Inflammatory macrophage treated with lipopolysaccharide for 1 hour (primary cell): ENCODE measurements at places on chromosomes 7 and 10.

- no peak for DNase-seq
These were observed 39.7 kb downstream of the MCMBP start for GRCh38 chr10:119832951-119833350.

DNA sequence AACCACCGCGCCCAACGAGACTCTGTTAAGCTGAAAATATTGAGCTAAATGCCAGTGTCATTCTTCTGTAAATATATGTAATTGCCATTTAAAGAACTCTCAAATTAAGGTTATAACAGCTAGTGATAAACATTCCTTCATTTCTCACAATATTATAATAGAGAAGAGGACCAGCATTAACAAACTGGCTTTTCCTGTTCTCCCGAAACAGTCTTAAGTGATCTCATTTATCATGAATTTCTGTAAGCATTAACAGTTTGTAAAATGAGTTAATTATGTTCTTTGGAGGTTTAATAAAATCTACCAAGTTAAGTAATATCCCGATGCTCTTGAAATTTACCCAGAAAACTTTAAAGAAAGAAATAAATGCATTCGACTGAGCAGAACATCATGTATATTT lies 352.8 kb downstream of the KCNMA1 start:
- DNase-seq = no peak

DNA sequence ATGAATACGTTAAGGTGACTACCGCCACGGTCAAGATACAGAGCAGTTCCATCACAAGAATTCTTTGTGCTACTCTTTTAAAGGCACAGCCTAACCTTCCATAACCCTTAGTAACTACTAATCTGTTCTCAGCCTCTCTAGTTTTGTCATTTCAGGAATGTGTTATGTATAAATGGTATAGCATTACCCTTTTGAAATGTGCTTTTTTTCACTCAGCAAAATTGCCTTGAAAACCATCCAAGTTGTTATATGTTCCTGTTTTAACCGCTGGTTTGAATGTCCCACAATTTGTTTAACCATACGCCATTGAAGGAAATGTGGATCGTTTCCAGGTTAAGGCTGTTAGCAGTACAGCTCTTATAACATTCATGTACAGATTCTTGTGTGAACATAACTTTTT lies 32.0 kb downstream of the WAC start:
- no peak for DNase-seq

DNA sequence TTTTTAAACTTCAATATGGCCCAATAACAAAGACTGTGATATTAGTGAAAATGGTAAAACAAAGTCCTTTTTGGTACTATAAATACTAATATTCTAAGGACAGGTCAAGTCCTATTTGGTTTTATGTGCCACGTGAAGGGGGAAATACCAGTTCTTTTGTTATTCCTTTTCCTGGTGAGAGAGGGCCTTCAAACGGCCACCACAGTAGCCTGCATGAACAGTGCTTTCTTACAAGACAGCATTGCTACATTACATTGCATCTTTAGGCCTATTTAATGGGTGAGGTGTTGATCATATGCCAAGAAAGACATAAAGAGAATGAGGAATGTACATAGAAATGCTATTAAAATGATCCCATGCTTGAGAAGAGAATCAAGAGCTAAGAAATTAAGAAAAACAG lies 214.8 kb downstream of the LRRTM3 start:
- DNase-seq = no peak

- DNase-seq = no peak
These were observed 434.1 kb downstream of the DNAJB9 start for GRCh38 chr7:109003742-109004141.

DNA sequence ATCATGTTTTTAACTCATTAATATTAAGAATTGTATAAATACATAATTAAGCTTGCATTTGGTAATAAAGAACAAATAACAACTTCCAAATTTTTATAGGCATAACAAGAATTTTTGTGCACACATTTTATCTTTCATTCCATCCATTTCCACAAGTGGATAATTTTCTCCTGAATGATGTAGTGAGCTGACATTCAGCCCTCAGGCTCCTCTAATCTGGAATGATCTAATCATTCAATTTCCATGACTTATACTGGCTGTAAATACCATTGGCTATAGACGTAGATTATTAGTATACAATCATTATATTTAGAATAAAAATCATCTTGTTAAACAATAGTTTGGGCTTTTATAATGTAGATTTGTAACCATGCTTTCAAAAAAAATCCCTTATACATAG lies 287.2 kb upstream of the GHITM start:
- no peak for DNase-seq

DNA sequence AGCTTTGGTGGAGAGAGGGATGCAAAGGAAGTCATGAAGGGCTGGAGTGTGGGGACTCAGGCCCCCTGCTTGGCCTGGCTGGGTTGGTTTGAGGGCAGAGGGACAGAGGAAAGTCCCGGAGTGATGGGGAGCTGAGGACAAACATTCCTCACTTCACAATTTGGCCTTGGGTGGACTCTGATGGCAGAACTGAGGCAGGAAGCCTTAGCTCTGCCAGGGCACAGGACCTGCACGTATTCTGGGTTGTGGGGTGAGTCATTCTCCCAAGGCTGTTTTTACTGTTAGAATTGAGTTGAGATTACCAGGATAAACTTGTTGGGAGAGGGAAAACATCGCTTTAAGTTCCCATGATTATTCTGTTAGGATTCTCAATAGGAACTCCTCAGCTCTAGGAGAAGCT lies 2.6 kb downstream of the GOLGA7B start:
- no peak for DNase-seq

GRCh38 chr7:87432536-87432935 lies 42.9 kb downstream of the ABCB4 start:
- DNase-seq = no peak

GRCh38 chr10:105950410-105950809 lies 1214.1 kb downstream of the SORCS1 start:
- DNase-seq = peak; percentile 40

GRCh38 chr7:27073076-27073475 lies 22.7 kb downstream of the HOXA1 start:
- DNase-seq = no peak

DNA sequence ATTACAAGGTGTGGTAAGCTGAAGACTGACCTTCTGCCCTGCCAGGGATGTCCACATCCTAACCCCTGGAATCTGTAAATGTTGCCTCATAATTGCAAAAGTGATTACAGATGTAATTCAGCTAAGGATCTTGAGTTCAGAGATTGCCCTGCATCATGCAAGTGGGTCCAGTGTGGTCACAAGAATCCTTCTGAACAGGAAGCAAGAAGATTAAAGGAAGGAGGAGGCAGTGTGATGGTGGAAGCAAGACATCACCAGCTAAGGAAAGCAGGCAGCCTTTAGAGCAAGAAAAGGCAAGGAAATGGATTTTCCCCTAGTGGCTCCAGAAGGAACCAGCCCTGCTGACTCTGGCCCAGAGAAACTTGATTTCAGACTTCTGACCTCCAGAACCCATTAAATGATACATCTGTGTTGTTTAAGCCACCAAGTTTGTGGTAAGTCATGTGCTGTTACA lies 78.1 kb downstream of the USP6NL start:
- peak; percentile 50 for DNase-seq

DNA sequence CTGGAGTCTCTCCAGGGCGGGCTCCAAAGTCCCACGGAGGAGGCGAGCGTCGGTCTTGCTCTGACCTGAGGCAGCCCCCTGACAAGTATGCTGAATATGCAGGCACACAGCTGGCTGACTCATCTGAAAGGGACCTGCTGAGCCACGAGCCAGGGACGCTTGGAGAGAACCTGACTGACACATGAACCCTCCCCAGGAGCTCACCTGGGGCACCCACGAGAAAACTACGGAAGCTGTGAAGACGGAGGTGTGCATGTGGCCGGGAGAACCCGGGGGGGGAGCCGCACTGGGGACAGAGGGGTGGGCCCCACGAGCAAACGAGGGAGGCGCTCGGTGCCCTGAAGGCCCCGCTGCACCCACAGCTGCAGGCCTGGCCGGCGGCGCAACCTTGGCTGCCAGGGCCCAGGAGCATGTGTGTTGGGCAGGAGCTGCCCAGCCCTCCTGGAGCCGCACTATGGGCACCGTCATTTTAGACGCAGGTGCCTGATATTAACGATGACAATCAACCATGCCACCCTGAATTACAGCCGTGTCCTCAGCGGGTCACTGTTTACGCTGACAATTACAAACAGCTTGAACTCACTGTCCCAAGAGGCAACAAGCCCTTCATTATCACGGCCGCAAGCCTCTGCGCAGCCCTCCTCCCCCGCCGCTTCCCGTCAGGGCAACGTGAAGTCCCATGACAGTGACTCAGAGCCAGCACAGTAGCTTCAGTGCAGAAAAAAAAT lies 64.7 kb downstream of the DIP2C start:
- peak; percentile 51 for DNase-seq

- DNase-seq = no peak
These were observed 29.7 kb downstream of the PLPP4 start for GRCh38 chr10:120486671-120487205.

DNA sequence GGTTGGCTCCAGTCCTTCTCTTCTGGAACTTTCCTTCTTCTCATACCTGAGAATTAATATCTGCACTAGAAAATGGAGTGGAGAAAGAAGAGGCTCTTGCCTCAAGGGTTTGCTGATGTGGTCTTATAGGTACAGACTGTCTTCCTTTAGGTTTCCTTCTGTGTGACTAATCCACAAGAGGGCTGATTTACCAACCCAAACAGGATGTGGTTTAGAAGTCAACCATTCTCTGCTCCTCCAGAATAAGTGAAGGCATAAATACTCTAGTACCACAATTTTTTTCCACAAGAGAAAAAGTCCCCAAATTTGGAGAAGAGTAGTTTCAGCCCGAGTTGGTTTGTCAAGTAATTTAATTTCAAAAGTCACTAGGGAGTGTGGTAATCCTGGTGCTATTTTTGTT lies 85.8 kb downstream of the NRP1 start:
- peak; percentile 77 for DNase-seq

DNA sequence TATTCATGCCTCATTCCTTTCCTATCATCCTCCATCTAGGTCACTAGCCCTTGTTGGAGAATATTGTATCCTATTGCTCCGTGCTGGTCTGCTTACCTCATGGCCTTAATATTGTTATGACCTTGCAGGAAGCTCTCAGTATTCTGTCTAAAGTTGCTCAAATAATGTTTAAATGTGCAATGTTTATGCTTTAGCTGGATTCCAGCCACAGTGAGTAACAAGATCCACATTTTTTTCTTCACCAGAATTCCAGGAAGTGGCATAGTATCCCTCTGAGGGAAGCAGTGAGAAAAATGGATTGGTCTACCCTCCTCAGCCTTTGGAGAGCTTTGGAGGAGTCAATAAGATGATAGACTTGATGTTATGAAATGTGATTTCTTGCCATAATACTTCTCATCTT lies 402.6 kb downstream of the NRG3 start:
- DNase-seq = no peak

GRCh38 chr10:3399756-3400155 lies 227.2 kb upstream of the PITRM1 start:
- DNase-seq = no peak

DNA sequence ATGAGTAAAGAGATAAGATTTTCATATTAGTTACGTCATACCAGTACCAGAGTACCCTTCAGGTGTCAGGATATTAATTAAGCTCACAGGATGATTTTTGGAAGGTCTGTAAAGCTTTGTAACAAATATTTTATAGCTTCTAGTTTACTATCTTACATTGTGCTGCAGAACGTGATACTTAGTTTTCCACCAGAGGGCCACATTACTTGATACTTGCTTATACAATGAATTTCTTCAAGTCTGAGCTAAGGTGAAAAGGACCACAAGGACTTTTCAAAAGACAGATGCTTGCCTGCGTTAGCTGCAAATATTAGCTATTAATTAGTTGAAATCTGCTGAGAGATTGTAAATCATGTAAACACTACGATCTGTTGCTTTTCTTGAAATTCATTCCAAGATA lies 12.2 kb downstream of the FOXP2 start:
- no peak for DNase-seq

DNA sequence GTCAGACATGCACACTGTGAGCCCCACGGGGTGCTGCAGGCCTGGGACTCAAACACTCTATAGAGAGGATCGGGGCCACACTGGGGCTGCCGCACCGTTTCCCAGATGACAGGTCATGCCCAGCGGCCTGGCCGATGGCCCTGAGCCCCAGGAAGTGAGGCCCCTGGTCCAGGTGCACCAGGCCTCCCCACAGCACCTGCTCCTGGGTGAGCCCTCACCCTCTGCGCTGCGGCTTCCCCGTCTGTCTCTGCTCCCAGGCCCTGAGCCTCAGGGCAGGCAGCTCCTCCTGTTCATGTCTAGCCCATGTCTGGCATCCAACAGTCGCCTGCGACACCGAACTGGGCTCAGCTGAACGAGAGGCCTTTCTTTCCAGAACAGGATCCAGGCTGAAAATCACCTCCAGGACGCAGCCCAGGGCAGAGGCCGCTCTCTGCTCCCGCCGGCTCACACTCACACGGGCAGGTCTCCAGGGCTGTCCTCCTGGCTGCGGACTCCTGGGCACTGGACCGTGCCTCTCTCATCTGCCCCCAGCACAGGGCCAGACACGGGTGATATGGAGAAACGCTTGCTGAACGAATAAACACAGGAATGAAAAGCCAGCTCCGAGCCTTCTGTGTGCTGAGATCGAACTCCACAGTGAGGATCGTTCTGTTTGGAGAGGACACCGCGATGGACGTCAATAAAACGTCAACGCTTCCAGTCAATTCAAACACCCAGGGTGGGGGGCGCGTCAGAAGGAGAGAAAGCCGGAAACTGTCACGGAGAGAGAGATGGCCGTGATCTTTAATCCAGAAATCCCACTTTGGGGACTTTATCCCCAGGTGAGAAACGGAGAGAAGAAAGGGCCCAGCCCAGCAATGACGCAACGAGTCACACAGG lies 202.4 kb downstream of the ELFN1 start:
- no peak for DNase-seq

GRCh38 chr7:88458946-88459345 lies 152.3 kb upstream of the STEAP4 start:
- peak; percentile 62 for DNase-seq

GRCh38 chr7:137423321-137423720 lies 79.8 kb upstream of the PTN start:
- DNase-seq = no peak

GRCh38 chr10:91799612-91799975 lies 1.4 kb downstream of the TNKS2 start:
- no peak for DNase-seq

- no peak for DNase-seq
These were observed 503.0 kb upstream of the MGMT start for GRCh38 chr10:128964100-128964403.

- DNase-seq = peak; percentile 55
These were observed 28.5 kb downstream of the PIK3CG start for GRCh38 chr7:106893591-106893990.

DNA sequence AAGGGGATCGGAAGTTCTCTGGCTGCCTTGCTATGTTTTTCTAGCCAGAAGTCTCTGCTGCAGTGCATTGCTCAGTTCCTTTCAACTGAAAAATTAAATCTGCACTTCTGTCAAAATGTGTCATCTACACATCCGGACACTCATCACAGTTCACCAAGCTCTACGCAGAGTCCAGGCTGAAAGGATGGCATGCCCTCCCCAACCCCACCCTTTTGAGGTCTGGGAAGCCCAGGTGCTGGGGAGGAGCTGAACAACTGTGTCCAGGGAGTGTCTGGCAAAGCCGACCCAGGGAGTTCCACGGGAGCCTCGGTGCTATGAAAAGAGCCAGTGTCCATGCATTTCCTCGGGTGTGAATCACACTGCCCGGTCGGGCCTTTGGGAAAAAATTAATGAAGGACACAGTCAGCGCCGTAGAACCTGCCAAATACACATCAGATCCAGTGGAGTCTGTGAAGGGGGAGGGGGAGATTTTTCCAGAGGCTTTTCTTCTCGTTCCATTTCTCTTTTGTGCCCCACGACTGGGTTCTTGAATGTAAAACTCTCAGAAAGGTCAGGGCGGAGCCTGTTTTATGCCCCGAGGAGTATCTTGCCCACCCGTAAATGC lies 757 bp upstream of the PALS2 start:
- DNase-seq = no peak

- DNase-seq = no peak
These were observed 40.8 kb upstream of the NKX6-2 start for GRCh38 chr10:132826524-132827422.
